ENCODE measurements at places on chromosomes 11 and 22. TPM values are rescaled to one million over a fixed set of nuclear protein-coding genes. Genes with fewer than 3 reads are reported as not detected.

The GAB4 gene
- total RNA-seq, result 0.06 TPM

The RELT gene
- total RNA-seq, result 6.1 TPM

DNA sequence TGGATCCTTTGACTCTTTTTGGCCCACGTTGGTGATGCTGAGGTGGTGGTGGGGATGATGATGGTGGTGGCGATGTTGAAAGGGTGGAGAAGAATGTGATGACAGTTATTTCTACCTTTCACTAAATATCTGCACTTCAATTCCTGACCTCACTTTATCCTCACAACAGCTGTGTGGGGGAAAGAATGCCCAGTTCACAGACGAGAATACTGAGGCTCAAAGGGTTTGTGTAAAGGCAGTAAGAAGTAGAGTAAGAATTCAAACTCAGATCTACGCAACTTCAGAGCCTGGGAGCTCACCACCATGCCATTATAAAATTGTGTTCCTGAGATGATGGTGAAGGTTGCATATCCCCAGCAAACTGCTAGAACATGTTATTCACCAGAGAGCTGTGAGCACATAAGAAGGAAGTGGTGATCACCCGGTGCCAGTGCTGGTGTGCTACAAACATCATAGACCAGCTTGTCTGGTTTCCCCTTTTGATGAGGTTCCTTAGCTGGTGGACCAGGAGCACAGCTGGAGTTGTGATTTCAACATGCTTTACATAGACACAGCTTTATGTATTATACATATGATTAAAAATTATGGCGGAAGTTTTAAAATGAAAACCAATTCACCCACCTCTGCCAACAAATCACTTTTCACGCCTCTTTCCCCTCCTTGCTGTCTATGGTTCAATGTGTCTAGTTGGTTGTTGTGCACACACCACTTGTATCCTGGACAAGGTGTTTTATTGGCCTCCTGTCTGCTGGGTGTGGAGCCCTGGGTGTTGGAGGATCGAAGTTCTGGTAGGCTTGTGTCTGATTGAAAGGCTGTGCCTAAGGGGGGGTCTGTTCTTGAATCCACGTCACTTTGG, 6.2 kb downstream of the ST14 start:
- DNase-seq, result no peak

- DNase-seq, result no peak
Observed at GRCh38 chr22:35409783-35410662, 10.1 kb downstream of the MCM5 start.

DNA sequence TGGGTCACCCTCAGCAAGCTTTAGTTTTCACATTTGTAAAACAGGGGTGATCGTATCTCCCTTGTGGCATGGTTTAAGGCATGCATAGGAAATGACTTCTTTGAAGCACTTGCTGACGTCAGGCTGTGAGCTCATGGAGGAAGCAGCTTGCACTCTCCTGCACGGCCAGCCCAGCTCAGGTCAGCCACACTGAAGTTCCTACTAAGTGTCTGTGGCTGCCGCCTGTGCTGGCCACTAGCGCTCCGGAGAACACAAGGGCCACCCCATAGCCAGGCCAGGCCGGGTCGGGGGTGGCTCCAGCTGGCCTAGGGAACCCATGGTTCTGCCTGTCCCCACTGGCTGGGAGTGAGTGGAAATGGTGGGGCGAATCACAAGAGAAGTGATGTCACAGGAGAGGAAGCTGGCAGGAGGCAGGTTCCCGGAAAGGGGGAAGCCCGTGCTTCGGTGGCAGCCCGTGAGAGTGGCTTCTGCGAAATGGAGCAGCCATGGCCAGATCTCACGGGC, 28.2 kb downstream of the KCTD17 start:
- DNase-seq, result no peak

The SCGB1A1 gene
- not detected for total RNA-seq

The CTNND1 gene
- total RNA-seq, result 149 TPM

The RFPL1 gene
- total RNA-seq, result not detected

GRCh38 chr11:65744026-65744698, 23.6 kb upstream of the RNASEH2C start:
- no peak for DNase-seq

The OR10A2 gene
- not detected for total RNA-seq

DNA sequence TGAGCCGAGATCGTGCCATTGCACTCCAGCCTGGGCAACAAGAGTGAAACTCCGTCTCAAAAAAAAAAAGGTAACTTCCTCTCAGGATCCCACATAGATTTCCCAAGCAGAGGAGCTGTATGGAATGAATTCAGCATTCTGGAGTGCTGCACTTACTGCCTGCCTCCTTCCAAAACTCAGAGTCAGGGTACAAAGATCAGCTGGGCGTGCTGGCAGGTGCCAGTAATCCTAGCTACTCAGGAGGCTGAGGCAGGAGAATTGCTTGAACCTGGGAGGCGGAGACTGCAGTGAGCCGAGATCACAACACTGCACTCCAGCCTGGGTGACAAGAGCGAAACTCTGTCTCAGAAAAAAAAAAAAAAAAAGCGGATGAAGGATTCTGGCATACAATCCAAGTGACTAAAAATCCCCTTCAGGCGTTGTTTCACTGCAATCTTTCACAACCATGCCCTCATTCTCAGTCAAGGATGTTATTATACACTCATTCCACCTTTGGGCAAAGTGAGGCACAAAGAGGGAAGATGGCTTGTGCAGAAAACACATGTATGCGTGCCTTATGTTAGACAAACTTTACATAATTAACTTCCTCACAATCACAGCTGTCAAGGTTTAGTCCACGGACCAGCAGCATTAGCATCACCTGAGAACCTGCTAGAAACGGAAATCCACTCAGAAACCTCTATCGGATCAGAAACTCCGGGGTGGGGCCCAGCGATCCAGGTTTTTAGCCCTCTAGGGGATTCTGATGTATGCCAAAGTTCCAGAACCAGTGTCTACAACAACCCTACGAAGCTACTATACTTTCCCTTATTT, 1.1 kb upstream of the NOL12 start:
- no peak for DNase-seq

All from spinal cord (tissue), 10 donors.